ENCODE measurements at places on chromosomes 7 and 10.

GRCh38 chr10:86965986-86966654, 2.2 kb upstream of the ADIRF start:
- no peak for DNase-seq

- no peak for DNase-seq
These were observed 31.3 kb downstream of the HIBADH start for GRCh38 chr7:27631391-27631790.

- DNase-seq: no peak
These were observed 148.4 kb downstream of the KLF6 start for GRCh38 chr10:3636356-3637181.

GRCh38 chr7:93944673-93945072, 23.1 kb downstream of the GNG11 start:
- no peak for DNase-seq

GRCh38 chr7:132666774-132667172, 90.5 kb upstream of the PLXNA4 start:
- no peak for DNase-seq

DNA sequence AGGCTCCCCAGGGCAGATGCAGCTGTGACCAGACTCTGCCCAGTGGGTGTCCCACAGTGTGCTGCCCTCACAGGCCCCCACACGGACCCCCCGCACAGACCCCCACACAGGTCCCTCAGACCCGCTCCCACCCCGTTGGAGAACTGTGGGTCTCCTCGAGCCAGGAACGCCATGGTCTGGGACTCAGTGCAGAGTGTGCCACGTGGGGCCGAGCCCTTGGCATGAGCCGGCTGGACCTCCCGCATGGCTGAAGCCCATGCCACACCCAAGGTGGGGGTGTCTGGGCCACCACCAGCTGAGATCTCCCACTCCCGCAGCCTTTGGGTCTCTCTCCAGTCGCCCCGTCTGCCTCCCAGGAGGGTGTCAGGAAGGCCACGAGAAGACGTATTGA, 34.3 kb downstream of the JAKMIP3 start:
- DNase-seq: no peak

DNA sequence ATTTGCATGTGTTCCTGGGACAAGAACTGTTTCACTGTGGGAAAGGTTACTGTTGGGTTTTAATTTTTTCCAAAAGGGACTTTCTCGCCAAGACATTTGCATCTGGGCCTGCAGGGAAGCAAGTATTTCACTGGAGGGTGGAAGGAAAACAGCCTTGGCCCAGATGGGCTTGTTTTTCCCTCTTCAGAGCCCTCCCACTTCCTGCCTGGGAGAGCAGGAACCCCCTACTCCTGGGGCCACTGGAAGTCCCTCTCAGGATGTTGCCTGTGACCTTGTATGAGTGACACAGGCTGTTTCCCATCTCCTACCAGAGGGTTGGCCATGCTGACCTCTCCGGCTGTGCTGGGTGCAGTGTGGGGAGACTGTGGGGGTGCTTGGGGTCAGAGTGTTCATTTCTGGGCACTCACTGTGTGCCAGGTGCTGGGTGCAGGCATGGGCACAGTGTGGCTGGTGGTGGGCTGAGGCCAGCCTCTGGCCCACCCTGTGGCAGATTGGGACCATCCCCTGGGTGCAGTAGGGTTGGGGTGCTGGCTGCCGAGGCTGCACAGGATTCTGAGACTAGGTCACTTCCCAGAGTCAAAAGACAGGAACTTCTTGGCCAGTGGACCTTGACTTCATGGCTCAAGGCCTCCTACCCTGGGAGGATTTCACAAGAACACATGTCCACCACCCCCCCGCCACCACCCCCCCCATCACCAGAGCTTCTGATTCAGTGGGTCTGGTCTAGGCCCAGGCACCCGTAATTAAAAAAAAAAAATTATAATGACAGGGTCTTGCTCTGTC, 10.2 kb downstream of the TSPAN15 start:
- DNase-seq: no peak

- DNase-seq: no peak
These were observed 125.2 kb downstream of the SLIT1 start for GRCh38 chr10:97060441-97061084.

DNA sequence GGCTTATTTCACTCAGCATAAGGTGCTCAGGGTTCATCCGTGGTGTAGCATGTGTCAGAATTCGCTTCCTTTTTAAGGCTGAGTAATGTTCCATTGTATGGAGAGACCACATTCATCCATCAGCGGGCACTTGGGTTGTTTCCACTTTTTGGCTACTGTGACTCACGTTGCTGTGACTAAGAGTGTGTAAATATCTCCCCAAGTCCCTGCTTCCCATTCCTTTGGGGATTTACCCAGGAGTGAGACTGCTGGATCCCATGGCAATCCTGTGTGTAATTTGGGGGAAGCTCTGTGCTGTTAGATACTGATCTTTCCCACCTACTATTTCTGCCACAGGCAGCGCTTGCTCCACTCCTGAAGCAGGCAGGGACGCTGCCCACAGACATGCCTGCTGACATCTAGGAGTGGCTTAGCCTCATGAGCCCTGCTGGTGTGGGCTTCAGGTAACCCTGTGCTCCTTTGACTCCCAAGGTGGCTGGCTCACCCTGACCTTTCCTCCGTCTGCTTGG, 346.0 kb downstream of the FRMD4A start:
- no peak for DNase-seq

DNA sequence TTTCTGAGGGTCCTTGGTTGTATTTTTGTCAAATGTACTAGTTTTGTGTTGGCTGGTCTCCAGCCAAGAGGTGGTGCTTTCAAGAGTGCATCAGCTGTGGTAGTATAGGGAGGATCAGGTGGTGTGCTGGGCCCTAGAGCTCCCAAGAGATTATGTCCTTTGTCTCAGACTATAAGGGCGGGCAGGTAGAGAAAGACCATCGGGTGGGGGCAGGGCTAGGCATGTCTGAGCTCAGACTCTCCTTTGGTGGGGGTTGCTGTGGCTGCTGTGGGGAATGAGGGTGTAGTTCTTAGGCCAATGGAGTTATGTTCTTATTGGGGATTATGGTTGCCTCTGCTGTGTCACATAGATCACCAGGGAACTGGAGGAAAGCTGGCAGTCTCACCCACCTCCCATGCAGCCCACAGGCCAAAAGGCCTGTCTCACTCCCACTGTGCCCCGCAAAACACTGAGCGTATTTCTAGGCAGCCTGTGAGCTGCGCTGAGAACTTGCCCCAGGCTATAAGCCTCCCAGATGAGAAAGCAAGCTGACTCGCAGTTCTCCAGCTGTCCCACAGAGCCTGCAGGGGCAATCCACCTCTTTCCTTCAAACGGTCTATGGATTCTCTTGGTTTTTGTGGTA, 1066.7 kb downstream of the GRM8 start:
- no peak for DNase-seq

GRCh38 chr7:29988424-29989256, 961 bp downstream of the SCRN1 start:
- DNase-seq: no peak

GRCh38 chr7:157684157-157684908, 347.5 kb downstream of the DNAJB6 start:
- no peak for DNase-seq

GRCh38 chr7:131544449-131545301, 11.8 kb downstream of the PODXL start:
- DNase-seq: no peak

DNA sequence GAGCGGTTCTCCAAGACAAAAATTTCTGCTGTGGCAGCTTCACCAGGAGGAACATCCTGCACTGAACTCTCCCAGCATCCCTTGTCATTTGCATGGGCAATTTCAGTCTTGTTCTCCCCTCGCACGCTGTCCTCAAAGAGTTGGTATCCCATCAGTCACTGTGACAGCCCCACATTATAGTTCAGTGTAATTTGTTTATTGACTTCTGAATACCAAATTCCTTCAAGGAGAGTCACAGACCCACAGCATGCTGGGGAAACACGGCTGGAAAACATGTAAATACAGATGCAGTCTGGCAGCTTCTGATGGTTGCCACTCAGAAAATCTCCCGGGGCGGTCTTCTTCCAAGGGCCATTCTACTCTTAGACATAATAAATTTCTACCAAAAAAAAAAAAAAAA, 151.0 kb upstream of the NEBL start:
- DNase-seq: no peak

- DNase-seq: no peak
These were observed 11.4 kb downstream of the NHLRC2 start for GRCh38 chr10:113865901-113866300.

DNA sequence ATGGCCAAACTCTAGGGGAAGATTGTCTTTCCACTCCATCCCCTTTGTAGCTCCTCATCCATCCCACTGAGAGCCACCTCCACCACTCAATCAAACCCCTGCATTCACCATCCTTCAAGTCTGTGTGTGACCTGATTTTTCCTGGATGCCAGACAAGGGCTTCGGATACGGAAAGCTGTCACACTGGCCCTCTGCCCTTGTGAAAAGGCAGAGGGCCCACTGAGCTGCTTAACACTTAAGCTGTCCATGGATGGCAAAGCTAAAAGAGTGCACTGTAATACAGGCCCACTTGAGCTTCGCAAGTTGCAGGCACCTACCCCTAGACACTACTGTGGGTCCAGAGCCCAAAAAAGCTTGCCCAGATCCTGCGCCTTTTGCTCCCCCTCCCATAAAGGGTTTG, 237.2 kb downstream of the MAGI2 start:
- no peak for DNase-seq

DNA sequence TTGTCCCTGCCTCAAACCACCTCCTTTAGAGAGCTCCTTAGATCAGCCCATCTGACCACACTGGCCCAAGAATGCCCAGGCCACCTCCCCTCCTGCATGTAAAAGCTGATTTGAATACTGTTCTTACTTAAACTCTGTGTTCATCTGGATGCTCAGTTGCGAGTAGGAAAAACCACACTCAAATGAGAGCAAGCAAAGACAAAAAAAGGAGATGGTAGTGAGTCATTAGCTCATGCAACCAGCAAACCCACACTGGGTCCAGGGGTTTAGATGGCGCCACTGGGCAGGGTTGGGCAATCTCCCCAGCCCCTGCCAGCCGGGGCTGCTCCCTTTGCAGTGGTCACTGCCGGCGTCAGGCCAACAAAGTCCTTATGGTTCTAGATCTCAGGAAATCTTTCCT, 32.7 kb downstream of the TSPAN15 start:
- no peak for DNase-seq

GRCh38 chr7:38796626-38797501, 112.1 kb downstream of the VPS41 start:
- peak; percentile 46 for DNase-seq

DNA sequence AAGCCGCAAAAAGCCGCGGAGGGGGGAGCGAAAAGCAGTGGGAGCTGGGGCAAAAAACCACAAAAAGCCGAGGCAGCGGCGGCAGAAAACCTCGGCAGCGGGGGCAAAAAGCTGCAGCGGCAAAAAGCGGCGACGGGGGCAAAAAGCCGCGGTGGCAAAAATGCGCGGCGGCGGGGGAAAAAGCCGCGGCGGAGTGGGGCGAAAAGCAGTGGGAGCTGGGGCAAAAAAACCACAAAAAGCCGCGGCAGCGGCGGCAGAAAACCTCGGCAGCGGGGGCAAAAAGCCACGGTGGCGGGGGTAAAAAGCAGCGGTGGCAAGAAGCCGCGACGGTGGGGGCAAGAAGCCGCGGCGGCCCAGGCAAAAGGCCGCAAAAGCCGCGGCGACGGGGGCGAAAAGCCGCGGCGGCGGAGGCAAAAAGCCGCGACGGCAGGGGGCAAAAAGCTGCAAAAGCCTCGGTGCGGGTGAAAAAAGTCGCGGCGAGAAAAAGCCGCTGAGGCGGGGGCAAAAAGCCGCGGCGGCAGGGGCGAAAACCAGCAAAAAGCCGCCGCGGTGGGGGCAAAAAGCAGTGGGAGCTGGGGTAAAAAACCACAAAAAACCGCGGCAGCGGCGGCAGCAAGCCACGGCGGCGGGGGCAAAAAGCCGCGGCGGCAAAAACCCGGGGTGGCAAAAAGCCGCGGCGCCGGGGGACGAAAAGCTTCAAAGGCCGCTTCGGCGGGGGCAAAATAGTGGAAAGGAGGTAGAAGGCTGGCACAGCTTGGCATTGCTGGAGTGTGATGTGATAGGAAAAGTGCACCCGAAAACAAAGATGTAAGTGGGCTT, 135.9 kb downstream of the ZNF92 start:
- no peak for DNase-seq

- DNase-seq: no peak
These were observed 34.4 kb upstream of the GRID1 start for GRCh38 chr10:86400705-86401587.

DNA sequence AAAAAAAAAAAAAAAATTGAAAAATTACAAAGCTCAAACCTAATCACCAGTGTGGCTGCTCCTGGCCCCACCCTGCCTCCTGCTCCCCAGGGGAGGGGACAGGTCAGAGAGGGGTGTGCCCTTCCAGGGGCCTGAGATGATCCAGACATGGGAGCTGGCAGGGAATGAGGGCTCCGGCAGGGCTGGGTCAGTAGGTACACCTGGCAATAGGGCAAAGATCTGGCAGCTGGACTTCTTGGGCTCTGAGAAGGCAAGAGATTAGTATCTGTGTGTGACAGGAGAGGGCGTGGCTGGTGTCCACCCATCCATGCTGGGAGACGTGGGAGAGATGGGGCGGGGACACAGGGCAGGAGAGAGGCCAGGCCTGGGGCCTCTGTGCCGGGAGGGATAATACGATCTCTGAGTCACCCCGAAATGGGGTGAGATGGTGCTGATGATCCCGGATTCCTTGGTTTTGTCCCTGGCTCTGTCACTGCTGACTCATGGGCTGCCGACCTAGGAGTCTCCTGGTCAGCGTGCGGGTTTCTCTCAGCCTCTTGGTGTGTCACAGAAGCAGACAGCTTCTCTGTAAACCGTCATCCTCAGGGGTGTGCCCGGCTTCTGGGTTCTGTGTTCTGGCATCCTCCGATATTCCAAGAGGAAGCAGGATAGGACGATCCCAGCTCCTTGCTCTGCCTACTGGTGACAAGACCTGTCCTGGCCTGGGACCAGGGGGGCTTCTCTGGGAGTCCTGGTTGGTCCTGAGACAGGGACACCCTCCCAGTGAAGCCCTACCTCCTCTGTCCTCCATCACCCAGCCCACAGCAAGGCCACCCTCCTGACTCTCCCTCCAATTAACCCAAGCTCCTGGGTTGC, 8.2 kb upstream of the CLDN4 start:
- no peak for DNase-seq

DNA sequence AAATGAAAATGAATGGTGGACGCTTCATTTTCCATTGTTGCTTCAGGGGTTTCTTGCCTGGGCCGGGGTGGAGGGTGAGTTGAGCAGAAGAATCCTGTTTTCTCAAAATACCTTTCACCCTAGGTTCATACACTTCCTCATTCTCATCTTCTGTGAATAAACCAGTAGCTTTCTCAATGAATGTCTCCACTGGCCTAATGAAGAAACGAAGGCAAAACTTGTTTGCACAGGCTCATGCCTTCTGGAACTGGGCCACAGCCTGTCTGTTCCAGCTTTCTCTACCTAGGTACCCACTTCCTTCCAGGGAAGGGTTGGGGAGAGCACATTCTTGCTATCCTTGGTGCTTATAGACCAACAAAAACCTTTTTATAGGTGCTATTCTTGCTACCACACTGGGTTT, 21.3 kb downstream of the STMP1 start:
- no peak for DNase-seq

DNA sequence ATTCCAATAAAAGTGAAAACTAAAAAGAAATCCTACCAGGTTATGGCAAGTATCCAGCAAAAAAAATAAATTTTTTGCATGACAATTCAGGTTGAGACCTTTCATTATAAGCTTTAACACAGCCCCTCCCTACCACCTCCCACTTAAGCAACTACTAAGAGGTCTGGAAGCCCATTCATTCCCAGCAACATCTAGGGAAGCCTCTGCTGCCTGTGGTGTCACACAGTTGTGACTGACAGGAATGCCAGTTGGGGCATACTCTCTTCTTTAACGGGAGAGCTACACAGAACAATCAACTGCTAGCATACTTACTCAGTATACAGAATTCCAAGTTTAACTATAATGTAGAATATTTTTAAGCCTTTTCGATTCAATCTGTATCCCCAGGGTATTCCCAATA, 27.8 kb downstream of the ABI1 start:
- DNase-seq: no peak

- DNase-seq: no peak
These were observed 3.5 kb downstream of the SEPTIN7 start for GRCh38 chr7:35804231-35804970.

All from hypothalamus (tissue), 51 donors.